Muscle of leg (tissue), 16 donors: ENCODE measurements at places on chromosomes 6 and 20.

DNA sequence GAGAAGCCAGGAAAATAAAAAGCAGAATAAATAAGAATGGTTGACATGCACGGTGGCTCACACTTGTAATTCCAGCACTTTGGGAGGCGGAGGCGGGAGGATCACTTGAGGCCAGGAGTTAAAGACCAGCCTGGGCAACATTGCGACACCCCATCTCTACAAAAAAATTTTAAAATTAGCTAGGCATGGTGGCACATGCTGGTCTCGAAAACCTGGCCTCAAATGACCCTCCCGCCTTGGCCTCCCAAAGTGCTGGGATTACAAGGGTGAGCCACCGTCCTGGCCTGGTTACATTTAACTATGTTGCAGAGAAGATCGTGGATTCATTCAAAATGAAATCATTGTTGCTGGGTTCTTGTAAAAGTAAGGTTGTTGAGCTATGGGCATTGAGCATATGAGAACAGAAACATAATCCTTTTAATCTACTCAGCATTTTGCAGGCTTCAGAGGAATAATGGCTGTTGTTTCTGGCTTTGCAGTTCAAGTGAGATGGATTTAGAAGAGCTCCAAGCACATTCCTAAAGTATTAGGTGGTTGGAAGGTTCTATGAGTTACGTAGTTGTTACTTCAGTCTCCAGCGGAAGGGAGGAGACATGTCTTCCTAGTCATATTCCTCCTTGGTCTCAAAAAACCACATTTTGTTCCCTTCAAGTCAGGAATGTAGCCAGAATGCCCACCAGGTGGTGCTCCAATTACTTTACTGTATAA, 45.6 kb upstream of the RAB23 start:
- peak; percentile 94 for DNase-seq

GRCh38 chr6:166476634-166477215, 94.0 kb upstream of the MPC1 start:
- DNase-seq = no peak

- no peak for DNase-seq
Observed at GRCh38 chr6:42135722-42136121, 6.7 kb downstream of the C6orf132 start.

DNA sequence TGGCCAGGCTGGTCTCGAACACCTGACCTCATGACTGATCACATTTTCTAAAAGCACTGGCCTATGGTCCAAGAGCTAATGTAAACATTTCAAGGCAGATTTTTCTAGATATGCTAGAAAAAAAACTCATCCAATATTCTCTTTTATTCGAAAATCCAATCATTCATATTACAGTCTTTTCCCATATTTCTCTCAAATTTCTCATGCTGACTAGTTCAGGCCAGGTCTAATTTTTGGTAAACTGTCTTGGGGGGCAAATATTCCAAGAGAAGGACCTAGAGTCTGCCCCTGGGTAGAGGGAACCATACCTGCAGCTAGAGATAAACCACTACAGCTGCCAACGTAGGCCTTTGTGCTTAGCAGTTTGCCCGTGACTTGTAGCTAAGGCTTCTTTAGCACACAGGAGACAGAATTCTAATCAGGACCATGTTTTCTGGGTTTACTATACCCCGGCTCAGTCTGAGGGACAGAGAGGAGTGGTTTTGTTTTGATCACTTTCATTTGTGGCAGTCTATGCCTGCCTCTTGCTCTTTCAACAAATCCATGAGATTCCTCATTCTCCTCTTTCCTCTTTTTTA, 71.8 kb upstream of the CITED2 start:
- DNase-seq = no peak

DNA sequence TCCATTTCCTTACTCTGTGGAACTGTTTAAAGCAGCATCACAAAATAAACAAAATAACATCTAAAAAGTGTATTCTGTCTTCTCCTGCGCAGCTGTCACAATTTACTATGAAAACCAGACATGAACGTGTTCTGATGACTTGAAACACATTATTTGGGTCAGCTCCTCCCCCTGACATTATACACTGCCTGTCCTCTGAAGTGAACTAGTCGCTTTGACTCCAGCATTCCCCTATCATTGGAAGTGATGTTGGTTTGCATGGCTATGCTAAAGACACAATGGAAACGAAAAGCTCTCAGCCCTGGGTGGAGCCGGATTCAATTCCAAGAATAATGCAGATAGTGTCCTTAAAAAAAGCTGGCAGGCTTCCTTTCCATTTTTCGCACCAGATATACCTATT, 125.9 kb downstream of the FYN start:
- peak; percentile 68 for DNase-seq

GRCh38 chr6:108739496-108740330, 108.5 kb upstream of the ARMC2 start:
- DNase-seq = no peak
